ENCODE measurements at places on chromosomes 4 and X.

- no peak for DNase-seq
Measured at GRCh38 chr4:1466034-1466862, 60.0 kb upstream of the NKX1-1 start.

GRCh38 chr4:8738471-8738931 is 133.1 kb downstream of the HMX1 start:
- no peak for DNase-seq

DNA sequence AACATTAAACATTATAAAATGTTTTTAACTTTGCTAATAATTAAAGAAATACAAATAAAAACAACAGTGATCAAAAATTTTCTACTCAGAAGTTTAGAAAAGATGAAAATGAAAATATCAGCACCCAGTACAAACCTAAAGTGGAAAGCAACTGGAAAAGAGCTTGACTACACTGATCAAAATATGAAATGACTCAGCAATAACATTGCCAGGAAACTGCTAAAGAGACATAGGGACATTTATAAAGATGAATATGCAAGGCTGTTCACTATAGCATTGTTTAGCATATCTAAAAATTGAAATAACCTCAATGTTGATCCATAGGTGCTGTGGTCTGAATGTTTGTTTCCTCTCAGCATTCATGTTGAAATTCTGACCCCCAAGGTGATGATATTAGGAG is 88.5 kb upstream of the NOCT start:
- DNase-seq, result no peak

- no peak for DNase-seq
Measured at GRCh38 chr4:3744901-3745300, 21.3 kb upstream of the ADRA2C start.

GRCh38 chr4:40845154-40845835 is 95.5 kb downstream of the NSUN7 start:
- no peak for DNase-seq

DNA sequence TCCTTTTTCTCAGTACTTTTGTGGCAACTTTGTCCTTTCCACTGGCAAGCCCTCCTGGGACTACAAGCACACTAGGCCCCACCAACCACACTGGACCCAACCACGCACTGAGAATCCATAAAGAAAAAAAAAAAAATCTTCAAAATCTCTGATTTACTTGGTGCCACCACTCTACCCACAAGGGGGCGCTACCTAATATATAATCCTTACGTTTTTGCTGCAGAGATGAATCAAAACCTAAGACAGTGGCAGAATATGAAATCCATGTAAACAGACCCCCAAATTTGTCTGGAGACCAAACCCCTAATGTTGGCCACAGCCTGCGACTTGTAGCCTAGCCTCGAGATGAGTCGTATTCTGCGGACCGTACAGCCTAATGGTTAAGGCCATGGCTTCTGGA is 63.5 kb upstream of the ARHGAP36 start:
- peak; percentile 1 for DNase-seq

DNA sequence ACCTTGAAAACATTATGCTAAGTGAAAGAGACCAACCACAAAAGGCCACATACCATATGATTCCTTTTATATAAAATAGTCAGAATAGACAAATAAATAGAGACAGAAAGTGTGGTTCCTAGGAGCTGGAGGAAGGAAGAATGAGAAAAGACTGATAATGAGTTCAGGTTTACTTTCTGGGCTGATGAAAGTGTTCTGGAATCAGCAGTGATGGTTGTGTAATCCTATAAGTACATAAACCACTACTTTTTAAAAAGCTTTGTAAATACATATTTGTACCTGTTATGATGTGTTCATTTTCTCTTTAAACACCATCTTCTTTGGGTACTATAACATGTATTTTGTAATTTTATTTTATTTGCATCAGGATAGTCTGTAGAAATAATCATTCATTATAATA is 20.6 kb downstream of the PIR start:
- DNase-seq, result no peak

GRCh38 chr4:8831221-8832112 is 40.2 kb downstream of the HMX1 start:
- no peak for DNase-seq

Measured in stimulated activated CD4-positive, alpha-beta T cell treated with anti-CD3 and anti-CD28 coated beads, Interleukin-12 subunit alpha, Interleukin-12 subunit beta, amount 100 ng/mL, for 4 hours (primary cell).